ENCODE measurements at places on chromosomes 3 and 15. TPM values are rescaled to one million over a fixed set of nuclear protein-coding genes. Genes with fewer than 3 reads are reported as not detected.

DNA sequence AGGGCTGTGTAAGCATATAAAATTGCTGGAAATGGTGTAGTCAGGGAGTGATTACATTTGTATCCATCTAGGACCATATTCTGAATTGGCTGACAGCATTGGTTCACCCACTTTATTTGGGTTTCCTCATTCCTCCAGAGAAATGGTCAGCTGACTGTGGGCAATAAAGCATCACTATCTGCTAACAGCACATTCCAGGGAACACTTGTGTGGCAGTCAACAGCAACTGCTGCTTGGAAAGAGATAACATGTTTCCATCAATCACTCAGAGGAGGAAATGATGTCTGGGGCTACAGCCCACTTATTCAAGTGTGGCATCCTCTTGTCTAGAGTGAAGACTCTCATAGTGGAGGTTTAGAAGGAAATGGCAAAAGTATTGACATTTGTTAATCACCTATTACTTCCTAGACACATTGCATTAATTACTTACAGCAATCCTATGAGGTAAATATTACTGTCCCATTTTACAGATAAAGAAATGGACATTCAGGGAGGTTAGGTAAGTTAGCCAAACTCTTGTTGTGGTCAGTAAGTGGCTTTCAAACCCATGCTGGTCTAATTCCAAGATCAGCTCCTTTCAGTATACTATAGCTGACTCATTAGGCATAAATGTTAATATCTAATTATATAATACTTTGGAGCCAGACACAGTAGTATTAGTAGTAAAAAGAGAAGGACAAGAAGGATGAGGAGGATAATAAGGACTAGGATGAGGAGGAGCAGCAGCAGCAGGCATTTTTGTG is 247.8 kb downstream of the ALCAM start:
- no peak overlapping the region for H3K4me3 ChIP-seq
- peaks cover 31% of the 10 kb centered on the region for H3K4me1 ChIP-seq
- DNase-seq: no peak
- no peaks in the 10 kb centered on the region for H3K27me3 ChIP-seq
- no peaks in the 10 kb centered on the region for H3K36me3 ChIP-seq

DNA sequence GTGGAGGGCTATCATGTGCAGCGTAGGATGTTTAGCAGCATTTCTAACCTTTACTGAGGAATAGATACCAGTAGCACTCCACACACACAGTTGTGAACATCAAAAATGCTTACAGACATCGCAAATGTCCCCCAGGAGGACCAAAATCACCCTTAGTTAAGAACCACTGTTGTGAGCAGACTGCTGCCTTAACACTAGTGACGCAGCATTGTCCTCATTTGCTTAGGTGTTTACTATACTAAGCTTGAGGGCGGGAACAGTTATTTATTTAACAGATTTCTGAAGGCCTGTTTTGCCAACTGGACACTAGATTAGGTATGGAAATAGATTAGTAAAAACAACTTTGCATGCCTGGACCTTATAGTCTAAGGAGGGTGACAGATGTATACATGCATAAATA is 2.3 kb downstream of the PPP2R3A start:
- peak overlapping the region; percentile 28 for H3K27ac ChIP-seq
- H3K4me3 ChIP-seq: no peak overlapping the region
- H3K27me3 ChIP-seq: no peaks in the 10 kb centered on the region
- H3K4me1 ChIP-seq: peaks cover 20% of the 10 kb centered on the region

DNA sequence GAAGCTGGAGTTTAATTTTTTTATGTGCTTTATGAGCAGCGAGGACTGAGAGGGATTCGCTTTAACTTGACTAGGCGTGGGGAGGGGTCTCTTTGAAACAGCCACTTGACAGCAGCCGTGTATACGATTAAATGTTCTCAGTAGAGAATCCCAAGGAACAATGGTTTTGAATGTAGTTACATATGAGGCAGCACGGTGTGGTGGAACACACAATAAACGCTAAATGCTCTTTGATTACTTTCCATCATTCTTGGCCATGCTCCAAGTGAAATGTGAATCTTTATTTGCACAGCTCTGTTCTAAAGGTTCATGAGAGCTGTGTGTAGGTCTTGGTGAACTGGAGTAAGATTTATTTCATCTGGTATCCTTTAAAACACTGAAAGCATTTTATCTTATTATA is 251.4 kb upstream of the TGFBR2 start:
- no peaks in the 10 kb centered on the region for H3K36me3 ChIP-seq
- H3K4me1 ChIP-seq: peaks cover 11% of the 10 kb centered on the region
- H3K27ac ChIP-seq: no peak overlapping the region
- H3K4me3 ChIP-seq: no peak overlapping the region
- no peaks in the 10 kb centered on the region for H3K27me3 ChIP-seq
- no peak for DNase-seq

GRCh38 chr3:78338405-78338804 is 1298.5 kb downstream of the ROBO2 start:
- no peaks in the 10 kb centered on the region for H3K36me3 ChIP-seq
- H3K27ac ChIP-seq: no peak overlapping the region
- no peak overlapping the region for H3K4me3 ChIP-seq
- DNase-seq: no peak

DNA sequence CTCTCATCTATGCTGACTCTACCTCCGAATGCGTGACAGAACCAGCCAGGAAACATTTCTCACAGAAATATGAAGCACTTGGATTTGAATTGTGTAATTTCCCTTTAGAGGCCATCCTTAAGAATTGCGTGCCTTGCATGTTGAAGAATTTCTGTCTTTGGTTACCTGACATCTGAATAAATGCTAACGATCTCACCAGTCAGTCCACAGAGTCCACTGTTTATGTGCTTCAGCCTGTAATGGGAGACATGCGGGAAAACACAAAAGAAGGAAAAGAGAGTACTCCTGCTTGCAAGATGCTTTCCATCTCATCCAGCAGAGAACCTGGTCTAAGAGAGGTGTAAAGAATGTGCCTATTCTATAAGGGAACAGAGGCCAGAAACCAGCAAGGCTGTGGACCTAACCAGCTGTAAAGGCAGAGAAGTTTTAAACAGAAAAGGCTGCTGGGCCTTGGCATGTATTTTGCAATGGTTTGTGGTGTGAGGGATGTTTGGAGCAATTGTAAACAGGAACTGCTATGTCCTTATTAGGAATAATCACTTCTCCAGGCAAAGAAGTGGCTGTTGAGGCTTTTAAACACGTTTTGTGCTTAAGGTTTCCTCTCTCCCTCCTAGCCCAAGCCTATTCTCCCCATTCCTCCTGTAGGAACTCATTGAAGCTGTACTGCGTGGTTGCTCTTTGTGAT is 36.4 kb upstream of the BOC start:
- no peaks in the 10 kb centered on the region for H3K36me3 ChIP-seq
- H3K4me1 ChIP-seq: peaks cover 30% of the 10 kb centered on the region
- no peaks in the 10 kb centered on the region for H3K27me3 ChIP-seq
- DNase-seq: no peak

GRCh38 chr3:169236662-169237186 is 426.8 kb downstream of the MECOM start:
- no peaks in the 10 kb centered on the region for H3K4me1 ChIP-seq
- DNase-seq: no peak
- no peaks in the 10 kb centered on the region for H3K36me3 ChIP-seq
- no peak overlapping the region for H3K4me3 ChIP-seq
- peaks cover 4% of the 10 kb centered on the region for H3K27me3 ChIP-seq

DNA sequence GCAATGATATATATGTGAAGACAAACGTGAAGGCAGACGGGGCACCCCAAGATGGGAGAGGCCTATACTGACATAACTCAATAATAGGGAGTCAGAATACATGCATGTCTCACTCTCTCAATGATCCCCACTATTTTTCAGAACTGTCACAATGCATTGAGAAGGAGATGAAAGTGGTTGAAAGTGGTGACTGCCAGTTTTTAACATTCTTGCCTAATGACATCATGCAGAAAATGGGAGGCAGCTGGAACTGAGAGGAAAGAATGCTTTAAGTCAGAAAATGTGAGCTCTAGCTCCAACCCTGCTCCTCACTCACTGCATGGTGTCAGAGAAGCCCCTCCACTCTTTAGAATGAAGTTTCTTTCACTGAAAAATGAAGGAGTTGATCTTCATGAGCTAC is 55.3 kb upstream of the P2RY1 start:
- no peak overlapping the region for H3K4me3 ChIP-seq
- no peak overlapping the region for H3K27ac ChIP-seq
- no peaks in the 10 kb centered on the region for H3K36me3 ChIP-seq

GRCh38 chr3:47577583-47578118 is 1.0 kb downstream of the CSPG5 start:
- no peak overlapping the region for H3K27ac ChIP-seq
- no peaks in the 10 kb centered on the region for H3K27me3 ChIP-seq
- H3K36me3 ChIP-seq: no peaks in the 10 kb centered on the region
- peak; percentile 25 for DNase-seq
- H3K4me1 ChIP-seq: peaks cover 7% of the 10 kb centered on the region
- peak overlapping the region; percentile 60 for H3K4me3 ChIP-seq

UCN2 gene
- total RNA-seq: not detected

- no peak overlapping the region for H3K4me3 ChIP-seq
- DNase-seq: no peak
- no peak overlapping the region for H3K27ac ChIP-seq
- H3K27me3 ChIP-seq: no peaks in the 10 kb centered on the region
- H3K36me3 ChIP-seq: no peaks in the 10 kb centered on the region
- H3K4me1 ChIP-seq: no peaks in the 10 kb centered on the region
Measured at GRCh38 chr3:152549263-152549662, 280.5 kb downstream of the MBNL1 start.

SAMD7 gene
- not detected for total RNA-seq

GRCh38 chr3:20396335-20396734 is 210.3 kb upstream of the SGO1 start:
- H3K36me3 ChIP-seq: no peaks in the 10 kb centered on the region
- no peaks in the 10 kb centered on the region for H3K27me3 ChIP-seq
- DNase-seq: no peak
- H3K4me1 ChIP-seq: no peaks in the 10 kb centered on the region
- H3K4me3 ChIP-seq: no peak overlapping the region

GRCh38 chr3:72186400-72186855 is 401.5 kb upstream of the PROK2 start:
- H3K27ac ChIP-seq: no peak overlapping the region
- no peak overlapping the region for H3K4me3 ChIP-seq
- no peaks in the 10 kb centered on the region for H3K36me3 ChIP-seq
- no peak for DNase-seq

DNA sequence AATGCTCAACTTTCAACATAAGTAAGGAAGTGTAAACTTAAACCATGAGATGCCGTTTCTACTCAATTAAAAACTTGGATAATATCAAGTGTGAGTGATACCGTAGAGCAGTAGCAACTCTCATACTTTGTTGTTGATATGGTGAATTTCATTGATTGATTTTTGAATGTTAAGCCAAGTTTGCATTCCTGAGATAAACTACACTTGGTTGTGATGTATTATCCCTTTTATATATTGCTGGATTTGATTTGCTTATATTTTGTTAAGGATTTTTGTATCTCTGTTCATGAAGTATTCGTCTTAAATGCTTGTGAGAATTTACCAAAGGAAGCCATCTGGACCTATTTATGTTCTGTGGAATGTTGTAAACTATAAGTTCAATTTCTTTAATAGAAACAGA is 21.7 kb downstream of the SLMAP start:
- peaks cover 5% of the 10 kb centered on the region for H3K4me1 ChIP-seq
- H3K4me3 ChIP-seq: no peak overlapping the region
- no peak for DNase-seq
- H3K36me3 ChIP-seq: no peaks in the 10 kb centered on the region
- H3K27ac ChIP-seq: no peak overlapping the region

DNA sequence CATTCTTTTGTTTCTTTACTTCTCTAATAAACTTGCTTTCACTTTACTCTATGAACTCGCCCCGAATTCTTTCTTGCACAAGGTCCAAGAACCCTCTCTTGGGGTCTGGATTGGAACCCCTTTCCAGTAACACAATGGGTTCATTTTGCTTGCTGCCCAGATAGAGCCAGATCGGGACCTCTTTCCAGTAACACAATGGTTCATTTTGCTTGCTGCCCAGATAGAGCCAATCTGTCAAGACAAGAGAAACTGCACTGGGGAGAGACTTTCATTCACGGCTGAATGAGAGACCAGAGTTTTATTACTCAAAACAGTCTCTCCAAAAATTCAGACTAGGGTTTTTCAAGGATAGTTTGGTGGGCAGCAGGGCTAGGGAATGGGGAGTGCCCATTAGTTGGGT is 25.4 kb downstream of the METTL6 start:
- H3K36me3 ChIP-seq: no peaks in the 10 kb centered on the region
- no peaks in the 10 kb centered on the region for H3K4me1 ChIP-seq
- no peak for DNase-seq
- H3K4me3 ChIP-seq: no peak overlapping the region
- no peaks in the 10 kb centered on the region for H3K27me3 ChIP-seq

PAQR5 gene
- 0.24 TPM for total RNA-seq

DNA sequence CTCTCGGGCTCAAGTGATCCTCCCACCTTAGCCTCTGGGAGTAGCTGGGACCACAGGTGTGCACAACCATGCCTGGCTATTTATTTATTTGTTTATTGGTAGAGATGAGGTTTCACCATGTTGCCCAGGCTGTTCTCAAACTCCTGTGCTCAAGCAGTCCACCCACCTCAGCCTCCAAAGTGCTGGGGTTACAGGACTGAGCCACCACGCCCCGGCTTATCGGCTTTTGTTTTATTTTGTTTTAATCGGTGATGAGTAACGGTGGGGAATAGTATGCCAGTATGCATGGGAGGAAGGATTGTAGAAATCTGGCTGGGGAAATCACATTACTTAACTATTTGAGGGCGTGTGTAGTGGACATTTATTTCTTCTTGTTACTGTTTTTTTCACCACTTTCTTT is 451.0 kb upstream of the GOLIM4 start:
- H3K4me1 ChIP-seq: no peaks in the 10 kb centered on the region
- H3K36me3 ChIP-seq: no peaks in the 10 kb centered on the region
- no peak for DNase-seq

- no peak overlapping the region for H3K4me3 ChIP-seq
- DNase-seq: no peak
- H3K27me3 ChIP-seq: no peaks in the 10 kb centered on the region
- H3K4me1 ChIP-seq: no peaks in the 10 kb centered on the region
Measured at GRCh38 chr15:54159012-54159411, 180.8 kb downstream of the UNC13C start.

SLC15A2 gene
- total RNA-seq: 10.2 TPM

DNA sequence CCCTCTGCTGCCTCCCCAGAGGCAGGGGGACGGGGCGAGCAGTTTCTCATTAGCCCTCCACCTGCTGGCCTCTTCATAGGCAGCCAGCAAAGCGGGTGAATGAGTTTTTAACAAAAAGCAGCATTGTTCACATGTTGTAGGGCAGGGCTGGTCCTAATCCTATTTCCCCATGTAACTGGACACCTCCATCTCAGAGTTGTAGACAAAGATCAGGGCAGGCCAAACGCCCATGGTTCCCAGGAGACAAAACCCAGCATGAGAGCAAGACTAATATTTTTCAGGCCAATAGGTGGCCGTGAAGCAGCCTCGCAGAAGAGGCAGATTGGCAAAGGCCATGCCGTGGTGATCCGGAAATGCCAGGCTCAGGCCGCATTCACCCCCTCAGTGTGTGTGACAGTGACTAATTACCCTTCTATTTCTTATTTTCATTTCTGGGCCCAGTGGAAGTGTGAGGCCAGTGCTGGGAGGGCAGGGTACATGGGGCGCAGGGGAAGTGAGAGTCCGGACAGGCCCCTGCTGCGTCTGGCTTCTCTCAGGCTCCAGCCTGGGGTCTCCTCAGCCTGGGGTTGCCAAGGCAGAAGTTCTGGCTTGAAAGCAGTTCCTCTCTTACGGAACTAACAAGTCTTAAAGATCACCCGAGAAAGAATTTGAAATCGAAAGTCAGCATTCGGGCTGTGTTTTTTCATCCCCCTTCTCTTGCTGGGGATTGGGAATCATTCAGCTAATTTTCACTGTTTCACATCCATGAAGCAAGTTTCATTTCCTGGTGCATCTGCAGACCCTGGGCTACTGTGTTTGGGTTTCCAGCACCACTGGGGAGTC is 64.8 kb downstream of the BOC start:
- peak; percentile 18 for DNase-seq
- H3K27me3 ChIP-seq: no peaks in the 10 kb centered on the region
- H3K4me3 ChIP-seq: no peak overlapping the region

ACTC1 gene
- 1.2 TPM for total RNA-seq

Data from thyroid gland (tissue), 4 donors.